Astrocyte (in vitro differentiated cells and primary cell): ENCODE measurements at places on chromosomes 4 and X. TPM values are rescaled to one million over a fixed set of nuclear protein-coding genes. Genes with fewer than 3 reads are reported as not detected.

DNA sequence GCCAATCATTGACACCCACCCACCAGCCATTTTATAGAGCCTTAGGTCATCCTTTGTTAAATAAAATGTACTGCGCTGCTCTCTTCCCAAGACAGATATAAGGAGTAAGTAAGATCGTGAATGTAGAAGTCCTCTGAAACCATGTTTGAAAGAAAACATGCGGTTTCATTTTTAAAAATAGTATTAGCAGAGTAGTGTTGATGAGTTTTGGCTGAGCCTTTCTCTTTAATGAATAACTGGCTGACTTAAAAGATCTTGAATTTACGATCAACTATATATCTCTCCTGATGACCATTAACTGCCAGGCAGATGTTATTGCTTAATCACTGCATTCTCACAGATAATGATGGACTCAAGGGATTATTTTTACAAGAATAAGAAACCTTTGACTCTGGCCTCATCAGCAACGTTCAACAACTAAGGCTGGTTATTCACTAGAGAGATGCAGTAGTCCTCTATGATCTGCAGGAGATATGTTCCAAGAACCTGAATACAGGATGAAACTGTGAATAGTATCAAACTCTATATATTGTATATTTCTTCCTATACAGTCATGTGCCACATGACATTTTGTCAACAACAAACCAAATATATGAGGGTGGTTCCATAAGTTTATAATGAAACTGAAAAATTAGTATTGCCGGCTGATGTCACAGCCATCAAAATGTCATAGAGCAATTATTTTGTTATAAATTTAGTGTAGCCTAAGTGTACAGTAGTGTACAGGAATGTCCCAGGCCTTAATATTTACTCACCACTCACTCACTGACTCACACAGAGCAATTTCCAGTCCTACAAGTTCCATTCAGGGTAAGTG is 80.8 kb downstream of the FAM13A start:
- no peak for DNase-seq

- no peak for DNase-seq
Measured at GRCh38 chrX:66050140-66050569, 10.3 kb upstream of the VSIG4 start.

GRCh38 chr4:41060352-41061334 is 153.7 kb downstream of the APBB2 start:
- DNase-seq, result no peak

DNA sequence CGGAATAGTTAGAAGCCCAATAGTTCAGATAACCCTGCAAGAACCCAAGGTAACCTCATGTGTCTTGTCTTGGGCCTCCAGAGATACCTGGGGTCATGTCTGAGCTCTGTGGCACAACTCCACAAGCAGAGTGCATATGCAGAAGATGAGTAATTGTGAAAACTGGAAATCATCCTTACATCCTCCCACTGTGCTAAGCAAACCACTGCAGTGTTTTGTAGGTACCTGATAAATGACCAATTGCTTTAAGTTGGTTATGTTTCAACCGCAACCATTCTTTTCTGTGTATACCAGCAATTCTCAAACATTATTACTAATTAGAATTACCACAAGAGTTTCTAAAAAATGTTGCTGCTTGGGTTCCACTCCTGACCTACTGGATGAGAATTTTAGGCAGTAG is 73.2 kb downstream of the CBLL2 start:
- peak; percentile 61 for DNase-seq

PDGFRA gene
- total RNA-seq, result 9.2 and 12.6 TPM in 2 replicates

CFAP299 gene
- not detected in 2 replicates for total RNA-seq

RBM46 gene
- not detected in 2 replicates for total RNA-seq

GRCh38 chr4:52368895-52369294 is 290.2 kb downstream of the USP46 start:
- DNase-seq, result no peak

- no peak for DNase-seq
Measured at GRCh38 chr4:7663075-7663541, 228.4 kb upstream of the PSAPL1 start.

DNA sequence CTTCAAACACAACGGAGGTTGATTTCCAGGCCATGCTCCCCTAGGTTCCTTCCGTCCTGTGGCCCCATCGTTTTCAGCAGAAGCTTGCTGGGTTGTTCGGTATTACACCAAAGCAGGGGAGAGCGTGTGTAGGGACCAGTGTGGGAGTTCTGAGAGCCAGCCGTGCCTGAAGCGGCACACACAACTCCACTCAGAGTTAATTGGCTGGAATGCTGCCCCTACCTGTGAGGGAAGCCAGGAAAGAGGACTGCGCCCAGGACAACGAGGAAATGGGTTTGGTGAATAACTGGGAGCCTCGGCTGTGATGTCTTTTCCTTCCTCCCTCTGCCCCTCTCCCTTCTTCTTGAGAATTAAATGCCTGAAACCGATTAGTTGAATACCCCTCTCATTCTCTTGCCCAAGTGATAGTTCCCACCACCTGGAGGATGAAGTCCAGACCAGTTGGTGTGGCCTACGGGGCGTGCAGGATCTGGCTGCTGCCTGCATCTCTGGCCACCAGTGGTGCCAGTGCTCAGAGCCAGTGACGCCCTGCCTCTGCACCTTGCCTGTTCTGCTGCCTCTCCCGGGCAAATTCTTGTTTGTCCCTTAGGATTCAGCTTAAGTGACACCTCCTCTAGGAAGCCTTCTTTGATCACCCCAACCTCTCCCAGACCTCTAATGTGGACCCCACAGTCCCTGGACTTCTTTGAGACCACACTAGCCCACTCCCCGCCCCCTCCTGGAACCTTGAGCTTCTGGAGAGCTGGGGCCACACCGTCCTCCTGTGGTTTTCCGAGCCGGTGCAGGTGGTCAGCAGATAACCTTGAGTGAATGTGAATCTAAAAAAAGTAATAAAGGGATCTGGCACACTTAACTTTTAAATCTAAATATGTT is 33.6 kb downstream of the TBC1D14 start:
- DNase-seq, result no peak

DNA sequence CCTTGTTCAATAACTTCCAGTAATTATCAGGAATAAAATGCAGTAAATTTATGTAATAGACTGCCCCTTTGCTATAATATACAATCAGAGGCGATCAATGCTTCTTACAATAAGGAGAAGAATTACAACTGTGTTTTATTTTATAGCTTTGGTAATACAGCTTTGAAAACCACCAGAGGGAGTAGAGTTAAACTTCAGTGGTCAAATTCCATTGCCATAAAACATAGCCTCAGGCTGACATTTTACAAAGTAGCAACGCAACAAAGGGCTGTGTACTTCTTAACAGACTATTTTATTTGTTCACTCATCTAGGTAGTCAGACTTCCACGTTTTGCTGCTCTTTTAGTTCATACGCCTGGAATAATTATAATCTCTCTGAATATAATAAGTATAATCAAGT is 58.5 kb downstream of the TEX13C start:
- DNase-seq, result no peak

GRCh38 chr4:40134206-40134917 is 62.5 kb upstream of the RHOH start:
- DNase-seq, result no peak

AVPR2 gene
- not detected in 2 replicates for total RNA-seq

DNA sequence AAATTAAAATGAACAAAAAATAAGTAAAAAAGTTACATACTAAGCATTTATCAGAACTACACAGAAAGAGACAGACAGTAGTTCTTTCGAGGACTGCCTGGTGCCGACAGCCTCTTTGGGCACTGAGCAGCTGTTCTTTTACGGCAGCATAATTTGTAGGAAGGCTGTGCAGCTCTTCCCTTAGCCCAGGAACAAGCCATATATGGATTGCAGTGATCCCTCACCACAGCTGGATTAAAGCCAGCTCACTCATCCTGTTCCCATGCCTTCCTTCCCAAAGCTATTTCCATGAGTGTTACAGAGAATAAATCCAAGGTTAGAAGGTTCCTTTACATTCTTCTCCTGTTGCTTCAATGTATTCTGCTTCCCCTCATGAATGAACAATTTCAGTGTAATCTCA is 71.7 kb downstream of the DDX60L start:
- peak; percentile 98 for DNase-seq

- no peak for DNase-seq
Measured at GRCh38 chr4:76689145-76689817, 208.7 kb downstream of the SOWAHB start.

DNA sequence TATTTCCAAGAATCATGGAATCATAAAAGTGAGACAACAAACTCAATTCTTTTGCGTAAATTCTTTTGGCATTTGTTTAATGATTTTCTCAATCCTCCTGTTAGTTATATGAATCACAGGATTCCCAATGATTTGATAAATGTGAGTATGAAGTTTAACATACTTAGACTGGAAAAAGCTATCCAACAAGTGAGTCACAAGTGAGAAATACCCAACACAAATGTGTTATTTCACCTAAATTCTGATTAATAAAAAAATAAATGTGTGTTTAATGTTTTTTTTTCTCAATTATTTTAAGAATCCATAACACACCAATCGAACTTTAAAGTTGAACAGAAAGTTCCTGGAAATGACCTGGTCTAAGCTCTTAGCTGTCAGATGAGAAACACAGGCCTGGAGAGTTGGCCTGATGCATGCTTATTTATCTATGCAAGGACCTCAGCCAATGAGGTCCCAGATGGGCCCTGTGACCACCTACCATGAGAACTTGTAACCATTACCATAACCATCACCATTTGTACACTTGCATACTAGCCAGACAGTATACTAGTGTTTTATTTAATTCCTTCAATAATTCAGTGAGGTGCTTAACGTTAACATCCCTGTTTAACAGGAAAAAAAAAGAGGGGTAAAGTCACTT is 386.7 kb downstream of the SPRY1 start:
- DNase-seq, result peak; percentile 82

- DNase-seq, result no peak
Measured at GRCh38 chr4:68176500-68176899, 46.8 kb upstream of the TMPRSS11F start.
